ENCODE measurements at places on chromosomes 7 and 10.
A peak's percentile ranks its signal among the peaks of the same experiment; 100 is the strongest.

DNA sequence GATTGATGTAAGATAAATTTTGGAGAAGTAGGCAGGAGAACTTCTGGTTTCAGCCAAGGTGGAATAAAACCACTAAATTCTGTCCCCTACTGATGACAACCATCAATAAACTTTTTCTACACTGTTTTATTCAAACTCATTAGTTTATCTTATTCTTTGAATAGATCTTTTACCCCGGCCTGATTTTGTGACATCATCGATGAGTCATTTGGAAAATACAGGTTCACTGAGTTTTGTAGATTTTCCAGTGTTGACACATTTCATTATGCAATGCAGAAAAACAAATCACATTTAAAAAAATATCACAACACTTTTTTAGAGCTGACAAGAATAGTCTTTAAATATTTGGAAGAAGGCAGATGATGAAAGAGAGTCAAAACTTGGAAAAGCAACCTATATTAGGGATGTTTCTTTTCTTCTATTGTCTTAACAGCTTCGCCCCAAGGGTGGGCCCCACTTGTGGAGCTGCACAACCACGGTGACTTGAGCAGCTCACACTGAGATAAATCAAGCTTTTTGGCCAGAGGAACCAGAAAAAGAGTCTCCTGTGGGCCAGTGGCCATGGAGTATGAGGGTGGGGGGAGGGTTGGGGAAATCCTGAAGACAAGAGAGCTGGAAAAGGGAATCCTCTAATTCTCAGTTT, 112.8 kb downstream of the PTEN start:
- DNase-seq, result no peak

- no peak for DNase-seq
Observed at GRCh38 chr7:31443457-31443856, 70.4 kb upstream of the ITPRID1 start.

DNA sequence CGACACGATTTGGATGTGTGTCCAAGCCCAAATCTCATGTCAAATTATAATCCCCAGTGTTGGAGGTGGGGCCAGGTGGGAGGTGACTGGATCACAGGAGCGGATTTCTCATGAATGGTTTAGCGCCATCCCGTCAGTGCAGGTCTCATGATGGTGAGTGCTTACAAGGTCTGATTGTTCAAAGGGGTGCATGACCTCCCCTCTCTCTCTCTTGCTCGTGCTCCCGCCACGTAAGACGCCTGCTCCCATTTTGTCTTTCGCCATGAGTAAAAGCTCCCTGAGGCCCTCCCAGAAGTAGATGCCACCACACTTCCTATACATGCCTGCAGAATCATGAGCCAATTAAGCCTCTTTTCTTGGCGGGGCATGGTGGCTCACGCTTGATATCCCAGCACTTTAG, 71.5 kb upstream of the NANOS1 start:
- no peak for DNase-seq

- no peak for DNase-seq
Observed at GRCh38 chr10:3357737-3358136, 185.2 kb upstream of the PITRM1 start.

DNA sequence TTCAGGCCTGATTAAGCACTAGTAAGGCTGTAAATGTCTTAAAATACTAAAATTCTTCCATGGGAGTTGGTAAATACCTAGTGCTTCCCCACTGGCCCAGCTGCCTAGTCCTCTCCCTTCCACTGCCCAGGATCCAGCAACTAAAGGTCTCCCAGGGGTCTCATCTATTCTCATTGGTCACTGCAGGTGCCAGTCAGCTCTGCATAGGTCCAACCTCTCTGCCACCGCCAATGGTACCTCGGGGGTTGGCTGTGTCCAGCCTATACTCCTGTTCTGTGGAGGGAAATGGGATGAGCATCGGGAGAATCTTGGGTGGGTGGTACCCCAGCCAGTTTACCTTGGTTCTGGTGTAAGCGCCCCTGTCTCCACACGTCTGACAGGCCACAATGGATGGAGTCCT, 6.1 kb upstream of the CREB5 start:
- DNase-seq, result no peak

DNA sequence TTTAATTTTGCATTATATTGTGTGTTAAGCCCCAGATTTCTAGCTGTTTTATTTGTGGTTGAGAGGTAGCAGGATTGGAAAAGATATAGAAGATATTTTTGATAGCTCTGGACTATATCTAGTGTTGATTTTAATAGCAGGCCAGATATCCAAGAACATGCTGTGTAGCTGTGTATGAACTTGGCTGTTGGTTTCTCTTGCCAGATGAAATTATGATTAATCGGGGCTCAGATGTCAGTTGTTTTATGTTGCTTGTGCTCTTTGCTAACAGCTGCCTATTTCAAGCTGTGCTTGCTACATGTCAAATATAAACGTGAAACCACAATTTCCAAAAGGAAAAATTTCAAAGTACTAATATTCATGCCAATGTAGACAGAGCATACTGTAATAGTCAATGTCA, 141.1 kb downstream of the GRM3 start:
- no peak for DNase-seq

DNA sequence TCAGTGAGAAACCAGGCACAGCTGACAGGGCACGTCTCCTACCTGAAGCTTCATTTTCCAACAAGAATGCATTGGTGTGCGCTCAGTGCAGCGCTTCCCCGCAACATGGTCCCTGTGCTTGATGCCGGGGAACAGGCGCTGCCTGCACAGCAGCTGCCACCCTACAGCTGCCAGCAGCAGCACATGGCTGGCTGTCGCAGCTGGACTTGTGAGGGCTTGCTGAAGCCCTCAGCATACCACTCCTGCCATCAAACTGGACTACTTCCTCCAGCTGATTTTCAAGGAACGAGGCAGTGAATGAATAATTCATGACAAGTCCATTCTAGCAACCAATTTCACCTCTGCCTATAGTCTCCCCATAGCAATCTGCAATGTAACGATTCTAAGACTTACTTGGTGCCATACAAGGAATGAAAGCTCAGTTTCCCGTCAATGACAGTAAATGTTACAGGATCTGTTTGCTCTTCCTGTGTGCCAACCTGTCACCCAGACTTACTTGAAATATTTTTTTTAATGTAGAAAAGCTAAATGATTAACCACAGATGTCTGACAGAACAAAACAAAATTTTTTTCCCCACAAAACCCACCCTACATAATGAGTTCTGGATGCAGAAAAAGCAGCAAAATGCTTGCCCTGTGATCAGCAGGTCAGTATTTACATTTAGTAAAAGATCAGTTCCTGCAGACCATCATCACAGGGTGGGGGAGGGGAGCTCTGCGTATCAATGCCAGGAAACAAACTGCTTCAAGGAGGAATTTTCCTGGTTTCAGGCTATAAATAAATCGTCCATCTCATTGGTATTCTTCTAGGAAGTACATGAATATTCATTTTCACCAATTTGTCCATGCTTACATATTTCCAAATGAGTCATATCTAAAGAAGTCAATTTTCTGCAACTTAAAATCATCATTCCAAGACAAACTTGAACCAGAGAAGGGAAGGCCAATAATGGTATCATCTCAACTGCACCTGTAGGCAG, 140.6 kb downstream of the ALOX5 start:
- DNase-seq, result no peak

DNA sequence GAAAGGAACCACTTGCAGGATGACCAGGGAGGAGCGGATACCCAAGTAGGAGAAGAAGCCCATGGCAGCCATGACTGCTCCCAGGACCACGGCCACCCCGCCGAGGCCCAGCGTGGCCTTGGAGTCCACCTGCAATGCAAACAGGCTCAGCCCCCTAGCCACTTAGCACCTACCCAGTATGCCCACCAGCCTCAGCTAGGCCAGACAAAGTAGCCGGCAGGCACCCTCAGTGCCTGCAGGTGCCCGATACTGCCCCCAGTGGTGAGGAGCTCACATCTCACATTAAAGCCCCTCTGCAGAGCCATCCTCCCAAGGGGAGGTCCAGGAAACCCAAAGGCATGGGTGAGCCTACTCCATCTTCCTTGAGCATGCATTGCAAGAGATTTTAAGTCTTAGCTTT, 6.6 kb downstream of the NPC1L1 start:
- DNase-seq, result peak; percentile 19

GRCh38 chr7:141220263-141220880, 146.5 kb downstream of the TMEM178B start:
- DNase-seq, result no peak

DNA sequence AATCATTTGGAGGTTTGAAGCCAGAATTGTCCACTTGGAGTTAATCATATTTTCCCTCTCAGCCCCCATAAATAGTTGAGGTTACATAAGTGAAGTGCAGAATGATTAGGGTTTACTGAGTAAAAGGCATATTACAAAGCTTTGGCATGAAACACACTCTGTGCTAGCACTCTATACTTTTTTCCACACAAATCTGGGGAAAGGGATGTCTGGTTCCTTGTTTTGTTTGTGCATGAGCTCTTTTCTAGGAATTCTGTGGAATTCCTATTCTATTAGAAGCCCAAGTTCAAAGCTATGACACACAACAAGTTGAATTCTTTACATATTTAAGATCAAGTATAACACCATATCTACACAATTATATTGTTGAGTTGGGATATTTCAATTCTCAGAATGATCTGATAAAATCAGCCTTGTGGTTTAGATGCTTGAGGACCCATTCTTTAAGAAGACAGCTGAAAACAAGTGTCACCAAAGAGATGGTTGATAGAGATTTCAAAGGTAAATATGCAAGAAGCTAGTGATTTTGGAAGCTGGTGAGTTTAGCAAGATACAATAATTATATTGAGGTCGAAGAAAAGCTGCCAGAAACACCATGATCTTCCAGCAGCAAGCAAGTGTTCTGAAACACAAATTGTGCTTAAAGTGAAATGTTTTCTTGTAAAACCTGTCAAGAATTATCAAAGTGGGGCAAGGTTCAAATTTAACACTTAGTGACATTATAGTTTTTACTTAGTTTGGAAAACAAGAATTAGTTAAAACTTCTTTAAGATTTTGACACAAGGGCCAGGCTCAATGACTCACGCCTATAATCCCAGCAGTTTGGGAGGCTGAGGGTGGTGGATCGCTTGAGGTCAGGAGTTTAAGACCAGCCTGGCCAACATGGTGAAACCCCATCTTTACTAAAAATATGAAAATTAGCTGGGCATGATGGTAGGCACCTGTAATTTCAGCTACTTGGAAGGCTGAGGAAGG, 122.6 kb downstream of the INHBA start:
- no peak for DNase-seq

DNA sequence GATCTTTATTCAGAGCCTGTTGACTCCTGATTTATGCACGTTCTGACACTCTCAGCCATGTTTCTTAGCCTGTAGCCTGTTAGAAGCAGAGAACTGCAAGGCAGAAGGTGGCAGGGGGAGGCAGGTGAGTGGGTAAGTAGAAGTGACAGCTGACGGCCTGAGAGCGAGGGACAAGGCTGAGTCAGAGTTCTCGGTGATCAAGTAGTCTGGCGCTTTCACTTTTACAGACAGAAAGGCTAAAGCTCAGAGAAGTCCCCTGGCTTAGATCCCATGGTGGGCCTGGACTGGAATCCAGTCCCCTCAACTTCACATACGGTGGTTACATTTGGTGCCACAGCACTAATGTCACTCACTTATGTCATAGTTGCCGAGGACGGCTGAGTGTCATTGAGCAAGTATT, 139.0 kb downstream of the TACC2 start:
- no peak for DNase-seq

DNA sequence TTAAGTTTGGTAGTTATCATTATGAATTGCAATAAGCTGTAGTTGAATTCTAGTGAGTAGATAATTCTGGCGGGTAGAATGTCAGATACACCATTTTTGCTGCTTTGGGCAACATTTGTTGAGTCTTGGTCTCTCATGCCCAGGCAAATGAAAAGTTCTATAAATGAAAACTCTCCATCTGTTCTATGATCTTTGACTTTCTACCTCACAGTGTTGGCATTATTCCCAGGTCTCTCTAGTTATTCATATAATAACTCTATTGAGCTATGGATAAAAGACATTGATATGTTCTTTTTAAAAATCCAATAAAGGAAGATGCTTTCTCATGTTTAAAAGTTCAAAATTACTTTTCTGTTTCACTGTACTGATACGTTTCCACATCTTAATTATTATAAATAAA, 415.3 kb upstream of the SEMA3D start:
- no peak for DNase-seq

GRCh38 chr10:34702093-34702937, 112.8 kb downstream of the PARD3 start:
- DNase-seq, result no peak

DNA sequence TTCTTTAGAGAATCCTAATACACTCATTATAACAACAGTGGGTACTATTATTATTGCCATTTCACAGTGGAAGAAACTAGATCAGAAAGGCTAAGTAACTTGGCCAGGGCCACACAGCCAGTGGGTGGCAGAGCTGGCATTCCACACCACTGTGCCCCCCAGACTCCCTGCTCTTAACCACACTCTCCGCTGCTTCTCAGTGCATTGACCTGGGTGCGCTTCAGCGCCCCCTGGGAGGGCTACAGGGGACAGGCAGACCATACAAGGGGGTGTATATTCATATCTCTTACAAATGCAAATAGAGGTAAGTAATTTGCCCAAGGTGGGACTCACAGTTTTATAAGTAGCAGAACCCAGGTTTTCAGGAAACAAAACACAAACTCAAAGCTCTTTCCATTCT, 77.0 kb upstream of the NMT2 start:
- no peak for DNase-seq

DNA sequence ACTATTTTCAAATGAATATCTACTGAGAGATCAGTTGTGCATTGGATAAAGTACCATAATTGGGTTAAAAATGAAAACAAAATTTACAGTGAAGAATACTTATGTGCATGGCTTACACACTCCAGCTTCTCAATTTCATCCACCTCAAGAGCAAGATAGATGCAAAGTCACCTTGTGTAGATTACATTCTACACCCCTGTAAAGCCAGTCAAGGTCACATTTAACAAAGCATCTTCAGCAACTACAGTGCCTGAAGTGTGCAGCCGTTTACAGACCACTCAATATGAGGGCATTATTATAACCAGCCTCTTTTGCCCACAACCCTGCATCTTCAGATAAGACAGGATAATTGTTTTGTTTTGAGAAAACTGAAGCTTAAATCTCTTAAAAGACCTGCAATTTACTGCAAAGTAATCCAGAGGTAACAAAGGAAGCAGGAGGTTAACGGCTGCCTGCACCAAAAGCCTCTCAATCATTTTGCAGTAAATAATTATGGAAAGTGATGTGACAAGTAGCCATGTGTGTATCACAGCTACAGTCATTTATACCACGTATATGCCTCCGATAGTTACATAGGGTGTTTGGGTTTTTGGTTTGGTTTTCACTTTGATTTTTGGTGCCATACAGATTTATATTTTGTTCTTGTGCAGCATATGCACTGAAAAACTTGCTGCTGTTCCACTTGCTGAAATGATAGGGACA, 4.9 kb downstream of the PURB start:
- DNase-seq, result no peak

DNA sequence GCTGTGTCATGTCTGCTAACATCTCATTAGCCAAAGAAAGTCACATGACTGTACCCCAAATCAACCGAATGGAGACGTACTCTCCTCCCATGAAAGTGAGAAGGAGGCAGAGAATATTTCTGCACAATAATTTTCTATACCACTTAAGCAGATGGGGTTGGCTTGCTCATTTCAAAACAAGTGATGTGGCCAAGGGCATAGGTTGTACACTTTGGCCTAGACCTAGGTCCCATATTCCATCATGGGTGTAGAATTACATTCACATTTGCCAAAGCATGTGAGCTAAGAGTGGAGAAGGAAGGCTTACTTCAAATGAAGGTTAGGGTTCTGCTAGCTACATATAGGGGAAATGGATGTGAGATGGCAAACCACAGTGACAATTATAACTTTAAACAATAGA, 83.0 kb downstream of the ZNF365 start:
- DNase-seq, result no peak

Measured in activated T-cell treated with anti-CD3 and anti-CD28 coated beads, Interleukin-2, amount 50 U/mL, for 4 hours (primary cell).